Foreskin fibroblast (primary cell): ENCODE measurements at places on chromosomes 4 and X.

DNA sequence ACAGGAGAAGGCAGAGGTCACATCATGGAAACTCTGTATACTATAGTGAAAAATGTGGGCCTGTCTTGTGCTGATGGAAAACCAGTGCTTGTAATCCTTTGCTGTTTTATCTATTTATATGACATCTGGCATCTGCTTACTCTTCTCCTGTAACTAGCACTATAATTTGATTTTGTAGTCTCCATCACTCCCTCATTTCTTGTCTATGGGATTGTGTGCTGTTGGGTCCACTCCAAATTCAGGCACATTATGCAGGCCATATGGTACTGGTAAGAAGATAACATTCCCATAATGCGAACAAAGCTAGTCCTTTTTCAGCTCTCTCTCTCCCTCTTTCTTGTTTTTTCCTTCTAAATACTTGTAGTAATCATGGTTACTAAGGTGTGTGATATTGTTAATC lies 581.2 kb upstream of the IGFBP7 start:
- no peak for DNase-seq

- DNase-seq = no peak
Measured at GRCh38 chr4:177297785-177298391, 11.8 kb upstream of the NEIL3 start.

GRCh38 chr4:124053872-124054538 lies 657.4 kb downstream of the SPRY1 start:
- DNase-seq = no peak

- DNase-seq = no peak
Measured at GRCh38 chr4:85946821-85947220, 413.0 kb downstream of the MAPK10 start.

DNA sequence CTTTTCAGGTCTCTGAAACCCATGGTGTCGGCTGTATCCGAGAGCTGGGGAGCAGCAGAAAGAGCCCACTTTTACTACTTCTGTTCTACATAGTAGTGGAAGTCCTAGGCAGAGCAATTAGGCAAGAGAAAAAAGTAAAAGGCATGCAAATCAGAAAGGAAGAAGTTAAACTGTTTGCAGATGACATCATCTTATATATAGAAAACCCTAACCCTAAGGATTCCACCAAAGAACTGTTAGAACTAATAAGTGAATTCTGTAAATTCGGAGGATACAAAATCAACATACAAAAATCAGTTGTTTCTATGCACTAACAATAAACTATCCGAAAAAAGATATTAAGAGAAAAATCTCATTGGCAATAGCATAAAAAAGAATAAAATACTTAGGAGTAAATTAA lies 95.3 kb downstream of the POLA1 start:
- no peak for DNase-seq

GRCh38 chrX:68440442-68440841 lies 7.1 kb upstream of the OPHN1 start:
- DNase-seq = no peak

DNA sequence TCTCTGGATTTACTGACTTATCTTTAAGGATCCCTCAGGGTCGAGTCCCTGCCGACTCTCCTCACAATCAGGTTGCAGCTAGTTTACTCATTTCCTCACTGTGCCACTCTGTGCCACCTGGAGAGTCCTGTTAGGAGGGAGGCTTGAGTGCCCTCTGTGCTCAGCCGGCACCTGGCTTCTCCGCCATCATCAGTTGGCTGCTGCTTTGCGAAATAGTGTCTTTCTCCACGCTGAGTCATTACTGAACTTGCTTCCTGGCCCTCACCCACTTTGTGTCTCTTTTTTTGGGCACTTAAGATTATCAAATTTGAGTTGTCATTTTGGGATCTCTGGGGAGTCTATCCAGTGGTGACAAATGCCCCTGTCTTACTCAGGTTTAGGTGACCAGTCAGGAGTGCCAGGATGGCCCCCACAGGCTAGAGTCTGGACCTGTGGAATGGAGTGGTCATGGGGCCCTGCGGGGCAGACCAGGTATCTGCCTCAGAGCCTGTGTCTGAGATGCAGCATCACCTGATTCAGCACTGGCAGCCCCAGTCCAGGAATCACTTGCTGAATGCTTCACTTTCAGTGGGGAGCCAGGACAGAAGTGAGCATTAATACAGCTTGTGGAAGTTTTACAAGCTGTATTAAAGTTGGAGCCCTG lies 37.7 kb downstream of the JADE1 start:
- no peak for DNase-seq

- DNase-seq = no peak
Measured at GRCh38 chr4:4986841-4987240, 32.4 kb downstream of the CYTL1 start.

DNA sequence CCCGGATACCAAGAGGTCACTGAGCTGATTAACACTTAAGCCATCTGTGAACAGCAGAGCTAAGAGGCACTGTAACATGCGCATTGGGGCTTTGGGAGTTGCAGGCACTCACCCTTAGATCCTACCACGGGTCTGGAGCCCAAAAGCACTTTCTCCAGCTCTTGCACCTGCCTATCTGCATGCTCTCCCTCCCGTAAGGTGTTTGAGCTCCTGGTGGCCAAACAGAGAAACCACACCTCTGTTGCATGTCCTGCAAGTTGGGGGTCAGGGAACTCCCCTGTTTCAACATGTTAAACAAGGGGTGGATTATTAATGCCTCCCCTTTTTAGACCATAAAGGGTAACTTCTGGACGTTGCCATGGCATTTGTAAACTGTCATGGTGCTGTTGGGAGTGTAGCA lies 49.8 kb downstream of the GYPA start:
- no peak for DNase-seq

DNA sequence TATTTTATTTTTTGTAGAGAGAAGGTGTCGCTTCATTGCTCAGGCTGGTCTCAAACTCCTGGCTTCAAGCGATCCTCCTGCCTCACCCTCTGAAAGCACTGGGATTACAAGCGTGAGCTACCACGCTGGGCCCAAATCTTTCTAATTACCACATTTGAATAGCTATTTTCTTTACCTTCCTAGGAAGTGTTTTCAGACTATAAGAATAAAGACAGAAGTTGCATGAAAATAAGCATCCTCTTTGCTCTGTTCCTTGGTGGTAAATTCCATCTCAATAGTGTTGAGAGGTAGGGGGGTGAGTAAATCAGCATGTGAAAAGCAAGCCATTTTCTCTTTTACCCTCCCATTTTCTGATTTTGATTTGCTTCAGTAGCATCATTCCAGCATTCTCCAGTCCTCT lies 122.4 kb downstream of the LARP7 start:
- DNase-seq = no peak

- DNase-seq = peak; percentile 21
Measured at GRCh38 chrX:110338935-110339334, 19.7 kb upstream of the RTL9 start.

DNA sequence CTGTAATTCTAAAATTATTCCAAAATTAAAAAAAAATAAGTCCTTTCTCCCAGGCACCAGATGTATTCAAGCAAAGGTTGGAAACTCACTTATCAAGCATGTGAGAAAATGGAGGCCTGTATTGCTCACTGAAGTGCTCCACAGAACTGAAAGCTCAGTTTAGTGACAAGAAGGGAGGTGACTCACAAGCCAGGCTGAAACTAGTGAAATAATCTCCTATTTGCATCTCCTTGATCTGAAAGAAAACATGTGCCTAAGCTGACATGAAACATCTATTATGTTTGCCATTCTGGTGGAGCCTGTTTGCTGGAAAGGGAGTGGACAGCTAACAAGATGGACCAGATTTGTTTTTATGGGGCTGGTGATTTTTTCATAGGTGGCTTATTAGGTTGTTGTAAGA lies 54.0 kb upstream of the AMELX start:
- DNase-seq = peak; percentile 81

DNA sequence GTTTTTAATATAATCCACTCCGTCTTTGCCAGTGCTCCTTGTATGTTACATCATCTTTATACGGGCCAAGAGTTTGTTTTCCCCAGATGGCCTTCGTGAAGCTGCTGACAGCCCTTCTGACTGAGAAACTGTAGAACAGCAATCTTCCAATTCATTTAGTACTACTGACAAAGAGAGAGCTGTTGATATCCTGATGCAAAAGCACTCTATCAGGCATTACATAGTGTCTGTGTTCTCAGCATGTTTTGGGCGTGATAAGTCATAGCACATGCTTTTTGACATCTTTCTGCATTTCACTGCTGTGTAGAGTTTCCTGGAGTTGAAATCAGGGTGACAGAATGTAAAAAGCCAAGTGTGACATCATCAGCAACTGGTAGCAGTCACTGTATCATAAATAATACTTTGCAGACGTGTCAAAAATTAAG lies 746.3 kb upstream of the FAM241A start:
- DNase-seq = peak; percentile 72

DNA sequence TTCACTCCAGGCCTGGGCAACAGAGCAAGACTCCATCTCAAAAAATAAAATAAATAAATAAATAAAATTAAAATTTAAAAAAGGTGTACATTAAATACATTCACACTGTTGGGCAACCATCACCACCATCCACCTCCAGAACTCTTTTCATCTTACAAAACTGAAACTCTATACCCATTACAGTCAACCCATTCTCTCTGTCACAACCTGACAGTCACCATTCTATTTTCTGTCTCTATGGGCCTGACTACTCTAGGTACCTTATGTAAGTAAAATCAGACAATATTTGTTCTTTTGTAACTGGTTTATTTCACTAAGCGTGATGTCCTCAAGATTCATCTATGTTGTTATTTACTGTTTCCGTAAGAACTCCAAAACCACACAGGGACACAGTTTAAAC lies 59.6 kb downstream of the FRYL start:
- no peak for DNase-seq

DNA sequence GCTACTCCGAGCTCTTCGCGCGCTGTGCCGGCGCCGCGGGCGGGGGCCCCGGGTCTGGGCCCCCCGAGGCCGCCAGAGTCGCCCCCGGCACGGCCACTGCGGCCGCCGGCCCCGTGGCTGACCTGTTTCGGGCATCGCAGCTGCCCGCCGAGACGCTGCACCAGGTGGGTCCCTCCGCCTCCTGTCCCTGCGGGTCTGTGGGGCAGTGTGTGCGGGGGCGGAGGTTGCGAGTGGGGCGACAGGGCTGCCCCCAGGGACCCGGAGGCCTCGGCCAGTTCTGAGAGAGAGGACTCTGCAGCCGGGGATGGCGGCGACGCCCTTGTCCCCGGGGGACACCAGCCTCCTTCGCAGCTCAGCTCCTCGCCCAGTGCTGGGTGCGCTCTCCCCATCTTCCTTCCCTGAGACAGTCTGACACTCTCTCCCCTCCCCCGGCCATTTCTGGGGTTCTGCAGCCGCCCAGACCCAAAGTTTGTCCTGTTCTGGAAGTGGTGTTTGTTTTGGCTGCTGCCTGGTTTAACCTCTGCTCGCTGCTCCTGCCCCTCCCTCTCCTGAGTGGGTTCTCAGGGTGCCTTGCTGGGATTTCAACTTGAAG lies 609 bp downstream of the REPS2 start:
- no peak for DNase-seq

DNA sequence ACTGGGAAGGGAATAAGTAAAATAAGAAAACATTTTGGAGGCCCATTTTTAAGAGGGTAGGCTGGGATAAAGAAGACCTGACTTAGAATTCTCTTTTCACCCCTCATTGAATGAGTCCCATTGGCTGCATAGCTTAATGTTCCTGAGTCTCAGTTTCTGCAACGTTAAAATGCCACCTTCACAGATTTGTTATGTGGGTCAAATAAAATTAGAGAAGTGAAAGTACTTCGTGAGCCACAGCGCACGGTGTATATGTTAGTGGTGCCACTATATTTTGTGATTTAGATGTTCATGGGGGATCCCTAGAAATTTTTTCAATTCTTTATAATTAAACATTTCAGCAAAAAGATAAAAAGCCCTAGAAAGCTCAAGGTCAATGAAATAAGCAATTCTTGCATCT lies 109.2 kb upstream of the HS3ST1 start:
- no peak for DNase-seq

GRCh38 chr4:100742045-100742444 lies 224.2 kb upstream of the EMCN start:
- DNase-seq = peak; percentile 22

- no peak for DNase-seq
Measured at GRCh38 chrX:68372665-68373064, 60.6 kb downstream of the OPHN1 start.

DNA sequence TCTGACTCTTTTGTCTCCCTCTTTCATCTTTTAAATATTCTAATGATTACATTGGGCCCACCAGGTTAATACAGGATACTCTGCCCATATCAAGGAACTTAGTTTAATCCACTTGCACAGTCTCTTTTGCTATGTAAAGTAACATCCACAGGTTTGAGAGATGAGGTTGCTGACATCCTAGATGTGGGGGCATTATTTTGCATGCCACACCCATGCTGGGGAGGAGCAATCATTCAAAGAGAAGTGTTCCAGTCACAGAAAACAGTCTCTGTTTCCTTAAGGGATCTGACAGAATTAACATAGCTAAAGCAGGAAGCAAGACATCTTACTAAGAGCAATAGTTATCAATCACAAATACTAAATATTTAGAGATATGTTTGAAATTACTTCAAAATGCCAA lies 11.5 kb upstream of the TRAM1L1 start:
- no peak for DNase-seq

DNA sequence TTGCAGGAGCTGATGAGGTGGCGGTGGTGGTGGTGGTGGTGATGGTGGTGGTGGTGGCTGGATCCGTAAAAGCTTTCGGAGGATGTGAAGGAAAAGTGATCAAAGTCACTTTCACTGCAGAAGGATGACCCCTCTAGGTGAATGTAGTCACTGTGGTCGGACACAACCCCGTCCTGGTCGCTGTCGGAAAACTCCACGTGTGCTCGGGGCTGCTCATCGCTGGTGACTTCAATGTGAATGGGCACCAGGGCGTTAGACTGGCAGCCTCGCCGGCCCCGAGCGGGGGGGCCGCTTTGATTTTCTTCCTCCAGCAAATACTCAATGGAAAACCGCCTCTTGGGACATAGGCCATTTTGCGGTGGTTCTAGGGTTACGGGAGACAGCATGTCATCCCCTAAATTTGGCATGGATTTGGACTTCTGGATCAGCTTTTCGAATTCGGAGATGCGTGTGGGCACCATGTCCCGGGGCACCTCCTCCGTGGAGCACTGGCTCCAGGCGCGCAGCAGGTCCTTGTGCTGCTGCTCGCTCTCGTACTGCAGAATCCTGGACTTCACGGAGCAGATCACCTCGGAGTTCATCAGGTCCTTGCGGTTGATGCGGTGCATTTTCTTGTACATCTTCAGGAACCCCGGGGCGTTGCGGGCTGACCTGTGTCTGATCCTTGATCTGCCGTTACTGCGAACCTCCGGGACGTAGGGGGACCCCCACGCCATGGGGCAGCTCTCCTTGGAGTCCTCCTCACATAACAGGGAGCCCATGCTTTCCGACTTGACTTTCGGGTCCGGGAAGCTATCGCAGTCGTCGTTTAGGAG lies 88.3 kb upstream of the PDLIM3 start:
- no peak for DNase-seq

DNA sequence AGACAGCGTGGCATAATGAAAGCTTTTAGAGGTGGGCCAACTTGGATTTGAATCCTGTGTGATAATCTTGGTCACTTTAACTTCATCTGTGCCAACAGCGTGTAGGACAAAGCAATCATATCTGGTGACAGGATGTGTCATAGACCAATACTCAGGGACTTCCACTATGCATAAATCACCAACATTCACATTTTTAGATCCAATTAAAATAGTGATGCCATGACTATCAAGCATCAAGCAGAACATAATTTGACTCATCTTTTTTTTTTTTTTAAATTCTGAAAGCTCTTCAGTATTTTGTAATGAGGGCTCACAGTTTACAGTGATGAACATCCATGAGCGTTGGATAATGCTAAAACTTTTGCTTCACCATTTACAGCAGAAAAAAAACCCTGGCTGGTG lies 27.3 kb upstream of the RAPGEF2 start:
- DNase-seq = peak; percentile 39

GRCh38 chr4:113555868-113556267 lies 205.7 kb downstream of the CAMK2D start:
- no peak for DNase-seq
